Stimulated activated CD8-positive, alpha-beta memory T cell treated with anti-CD3 and anti-CD28 coated beads, Interleukin-2, amount 100 ng/mL, for 1 hour (primary cell): ENCODE measurements at places on chromosomes 6 and 20.

DNA sequence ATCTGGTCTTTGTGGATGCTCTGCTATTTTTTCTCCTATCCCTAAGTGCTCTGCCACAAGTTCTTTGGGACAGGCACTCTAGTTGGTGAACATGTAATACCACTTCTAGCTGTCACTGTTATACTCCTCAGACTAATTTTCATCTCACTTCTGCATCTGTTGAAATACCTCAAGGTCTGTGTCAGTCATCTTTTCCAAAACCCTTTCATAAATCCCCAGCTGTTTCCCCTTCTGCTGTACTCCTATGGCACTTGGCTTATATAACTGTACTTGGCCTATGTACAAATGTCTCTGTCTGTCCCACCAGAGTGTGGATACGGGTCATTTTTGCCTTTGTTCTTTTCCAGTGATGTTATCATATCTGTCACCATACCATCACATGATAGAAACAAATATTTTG lies 124.2 kb downstream of the FHL5 start:
- DNase-seq: no peak

- no peak for DNase-seq
These were observed 62.6 kb upstream of the GGTLC1 start for GRCh38 chr20:24051160-24051559.

- no peak for DNase-seq
These were observed 50.8 kb downstream of the METTL24 start for GRCh38 chr6:110307368-110307767.

GRCh38 chr6:113067612-113068275 lies 720.6 kb downstream of the RFPL4B start:
- DNase-seq: no peak

- DNase-seq: no peak
These were observed 6.8 kb upstream of the TBX18 start for GRCh38 chr6:84771125-84771755.

- DNase-seq: no peak
These were observed 2.8 kb downstream of the ITPR3 start for GRCh38 chr6:33623895-33624381.

DNA sequence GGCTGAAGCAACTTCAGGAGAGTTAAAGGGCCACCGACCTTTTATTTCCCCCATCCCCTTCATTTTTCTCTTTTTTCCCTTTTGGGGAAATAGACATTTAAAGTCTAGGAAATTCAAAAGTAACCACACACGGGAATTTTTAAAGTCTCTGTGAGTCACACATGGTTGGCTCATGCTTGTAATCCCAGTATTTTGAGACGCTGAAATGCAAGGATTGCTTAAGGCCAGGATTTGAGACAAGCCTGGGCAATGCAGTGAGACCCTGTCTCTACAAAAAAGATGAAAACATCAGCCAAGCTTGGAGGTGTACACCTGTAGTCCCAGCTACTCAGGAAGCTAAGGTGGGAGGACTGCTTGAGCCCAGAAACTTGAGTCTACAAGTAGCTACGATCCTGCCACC lies 34.2 kb downstream of the KATNA1 start:
- no peak for DNase-seq

GRCh38 chr6:149054559-149055194 lies 262.8 kb upstream of the TAB2 start:
- no peak for DNase-seq

GRCh38 chr6:6858533-6858982 lies 249.2 kb upstream of the RREB1 start:
- DNase-seq: no peak

- DNase-seq: no peak
These were observed 64.3 kb downstream of the MRPL14 start for GRCh38 chr6:44062771-44063560.

- no peak for DNase-seq
These were observed 1686.4 kb downstream of the GRIK2 start for GRCh38 chr6:103079867-103080266.

- no peak for DNase-seq
These were observed 216.2 kb downstream of the RFPL4B start for GRCh38 chr6:112563368-112563767.

- DNase-seq: no peak
These were observed 20.8 kb downstream of the GFOD1 start for GRCh38 chr6:13466304-13467215.

DNA sequence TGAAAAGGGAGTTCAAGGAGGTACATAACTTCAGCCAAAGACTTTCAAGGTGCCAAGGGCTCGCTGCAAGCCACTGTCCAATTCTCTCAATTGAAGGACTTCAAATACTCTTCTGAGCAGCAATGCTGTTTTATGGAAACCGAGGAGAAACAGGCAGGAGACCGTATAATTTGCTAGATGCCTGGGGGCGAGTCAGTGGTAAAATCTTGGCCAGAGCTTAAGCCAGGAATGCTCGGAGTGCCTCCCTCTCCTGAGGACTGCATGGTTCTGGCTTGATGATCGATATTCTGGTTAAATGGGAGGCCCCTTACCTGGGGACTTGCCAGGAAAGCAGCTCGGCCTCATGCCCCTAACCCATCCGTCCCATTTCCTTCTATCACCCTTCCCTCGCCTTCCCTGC lies 35.8 kb upstream of the NOP56 start:
- no peak for DNase-seq

DNA sequence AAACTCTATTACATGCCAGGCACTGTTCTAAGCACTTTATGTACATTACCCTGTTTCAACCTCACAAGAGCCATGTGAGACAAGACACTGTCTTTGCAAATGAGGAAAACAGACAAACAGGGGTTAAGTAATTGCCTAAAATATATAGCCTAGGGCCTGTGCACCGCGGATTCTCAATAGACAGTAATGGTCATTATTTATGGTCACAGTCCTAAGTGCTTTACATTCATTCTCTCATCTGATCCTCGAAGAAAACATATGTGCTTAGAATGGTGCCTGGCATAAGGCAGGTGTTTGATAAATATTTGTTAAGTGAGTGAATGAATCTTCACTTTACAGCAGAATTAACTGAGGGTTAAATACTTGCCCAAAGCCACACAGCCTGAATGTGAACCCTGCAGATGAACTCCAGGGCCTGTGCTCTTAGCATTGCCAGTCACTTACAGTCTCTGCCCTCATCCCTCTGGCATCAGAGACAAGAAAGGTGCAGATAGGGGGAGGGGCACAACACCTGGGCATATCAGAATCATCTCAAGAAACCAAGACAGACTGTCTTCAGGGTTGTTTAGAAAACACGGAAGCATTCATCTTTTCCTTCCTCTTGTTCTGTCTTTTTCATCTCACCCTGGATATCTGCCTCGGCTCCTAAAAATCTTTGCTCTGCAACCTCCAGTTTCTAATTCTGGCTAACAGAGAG lies 92.8 kb upstream of the SASH1 start:
- no peak for DNase-seq

- no peak for DNase-seq
These were observed 609.5 kb upstream of the ARID1B start for GRCh38 chr6:156167625-156168071.

- DNase-seq: no peak
These were observed 186.5 kb downstream of the PDE7B start for GRCh38 chr6:136037876-136038460.

- DNase-seq: no peak
These were observed 63.5 kb downstream of the MAN1A1 start for GRCh38 chr6:119285908-119286625.

DNA sequence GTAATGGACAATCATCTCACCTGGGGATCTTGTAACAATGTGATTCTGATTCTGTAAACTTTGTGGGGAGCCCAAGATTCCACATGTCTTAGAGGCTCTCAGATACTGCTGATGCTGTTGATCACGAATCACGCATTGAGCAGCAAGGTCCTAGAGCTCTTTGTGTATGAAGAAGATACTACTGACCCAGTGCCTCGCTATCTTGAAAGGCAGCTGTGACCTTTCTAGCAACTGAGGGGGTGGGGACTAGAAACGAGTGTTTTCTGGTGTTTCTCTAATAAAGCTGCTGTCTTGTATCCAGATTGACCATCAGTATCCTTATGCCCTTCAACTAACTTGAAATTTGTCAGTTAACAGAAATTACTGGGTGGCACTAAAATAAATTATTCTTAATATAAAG lies 142.9 kb downstream of the MTHFD1L start:
- DNase-seq: no peak

GRCh38 chr6:49646130-49646824 lies 9.6 kb upstream of the RHAG start:
- DNase-seq: no peak

- no peak for DNase-seq
These were observed 2.3 kb upstream of the LYRM2 start for GRCh38 chr6:89640804-89641203.

DNA sequence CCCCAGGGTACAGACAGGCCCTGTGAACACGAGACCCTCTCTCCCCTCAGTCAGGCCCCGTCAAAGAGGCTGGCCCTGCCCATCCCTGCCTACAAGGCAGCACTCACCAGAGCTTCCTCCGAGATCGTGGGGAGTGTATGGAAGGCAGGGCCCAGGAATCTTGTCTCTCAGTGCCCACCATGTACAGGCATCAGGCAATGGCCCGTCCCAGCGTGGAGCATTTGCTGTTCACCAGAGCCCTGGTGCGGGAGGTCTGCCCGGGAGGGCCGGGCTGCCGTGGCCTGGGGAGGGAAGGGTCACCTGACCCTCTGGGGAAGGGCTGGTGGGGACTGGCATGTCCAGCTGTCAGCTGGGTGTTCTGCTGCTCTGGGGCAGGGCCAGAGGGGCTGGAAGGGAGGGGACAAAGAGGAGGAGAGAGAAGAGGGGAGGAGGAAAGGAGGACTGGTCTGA lies at the start of gene IP6K3:
Gene IP6K3 (minus strand): TSS at position 255 of the 450 bp plus-strand sequence. CDS start 11,429 bp downstream, outside the sequence.
- no peak for DNase-seq

GRCh38 chr6:28653876-28654275 lies 128.2 kb downstream of the GPX5 start:
- no peak for DNase-seq

DNA sequence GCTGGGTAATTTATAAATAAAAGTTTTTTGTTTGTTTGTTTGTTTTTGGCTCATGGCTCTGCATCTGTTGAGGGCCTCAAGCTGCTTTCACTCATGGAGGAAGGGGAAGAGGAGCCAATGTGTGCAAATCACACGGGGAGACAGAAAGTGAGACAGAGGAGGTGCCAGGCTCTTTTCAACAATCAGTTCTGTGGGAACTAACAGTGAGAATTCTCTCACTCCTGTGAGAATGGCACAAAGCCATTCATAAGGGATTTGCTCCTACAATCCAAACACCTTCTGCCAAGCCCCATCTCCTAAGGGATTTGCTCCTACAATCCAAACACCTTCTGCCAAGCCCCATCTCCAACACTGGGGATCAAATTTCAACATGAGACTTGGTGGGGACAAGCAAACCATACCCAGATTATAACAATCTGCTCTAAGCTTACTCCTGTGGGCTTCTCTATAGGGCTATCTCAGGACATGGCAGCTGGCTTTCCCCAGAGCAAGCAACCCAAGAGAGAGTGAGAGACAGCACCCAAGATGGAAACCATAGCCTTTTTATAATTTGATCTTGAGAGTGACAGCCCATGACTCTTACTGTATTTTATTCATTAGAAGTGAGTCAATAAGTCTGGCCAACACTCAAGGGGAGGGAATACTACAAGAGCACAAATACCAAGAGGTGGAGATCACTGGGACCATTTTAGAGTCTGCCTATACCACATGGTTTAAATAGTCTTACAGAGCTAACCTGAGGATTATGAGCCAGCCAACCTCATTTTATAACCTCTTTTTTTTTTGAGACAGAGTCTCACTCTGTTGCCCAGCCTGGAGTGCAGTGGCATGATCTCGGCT lies 22.8 kb upstream of the LRRC1 start:
- DNase-seq: no peak

- DNase-seq: no peak
These were observed 32.1 kb downstream of the KIAA1755 start for GRCh38 chr20:38228436-38228835.

GRCh38 chr20:59231124-59231804 lies 67.6 kb downstream of the ZNF831 start:
- no peak for DNase-seq

- no peak for DNase-seq
These were observed at the start of gene CNKSR3 for GRCh38 chr6:154510144-154510905. Gene CNKSR3 (minus strand): TSS chr6:154510685. CDS start chr6:154510114, 571 bp downstream.

DNA sequence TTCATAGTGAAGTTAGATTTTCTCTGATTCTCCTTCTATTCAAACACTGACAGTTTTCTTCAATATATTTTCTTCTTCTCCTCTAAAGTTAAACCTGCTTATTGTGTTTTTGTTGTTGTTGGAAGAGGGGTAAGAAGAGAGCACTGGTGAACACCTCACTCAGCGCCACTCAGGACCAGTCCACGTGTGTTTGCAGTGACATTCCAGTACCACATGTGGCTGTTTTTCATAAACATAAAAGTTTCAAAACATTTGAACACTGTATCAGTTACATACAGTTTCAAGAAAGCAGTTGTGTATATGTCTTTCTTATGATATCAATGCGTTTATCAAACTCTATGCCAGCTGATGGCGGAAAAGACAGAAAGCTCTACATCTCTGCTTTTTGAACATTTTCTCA lies 86.7 kb downstream of the HMGCLL1 start:
- no peak for DNase-seq

GRCh38 chr6:45681860-45682511 lies 304.3 kb upstream of the SUPT3H start:
- no peak for DNase-seq

GRCh38 chr6:13278164-13278563 lies 50.2 kb downstream of the TBC1D7 start:
- no peak for DNase-seq

- DNase-seq: no peak
These were observed 43.3 kb downstream of the TGM2 start for GRCh38 chr20:38121741-38122140.

GRCh38 chr6:26350858-26351543 lies 14.0 kb upstream of the BTN3A2 start:
- DNase-seq: no peak

- no peak for DNase-seq
These were observed 226.6 kb downstream of the TFAP2C start for GRCh38 chr20:56855708-56856107.

DNA sequence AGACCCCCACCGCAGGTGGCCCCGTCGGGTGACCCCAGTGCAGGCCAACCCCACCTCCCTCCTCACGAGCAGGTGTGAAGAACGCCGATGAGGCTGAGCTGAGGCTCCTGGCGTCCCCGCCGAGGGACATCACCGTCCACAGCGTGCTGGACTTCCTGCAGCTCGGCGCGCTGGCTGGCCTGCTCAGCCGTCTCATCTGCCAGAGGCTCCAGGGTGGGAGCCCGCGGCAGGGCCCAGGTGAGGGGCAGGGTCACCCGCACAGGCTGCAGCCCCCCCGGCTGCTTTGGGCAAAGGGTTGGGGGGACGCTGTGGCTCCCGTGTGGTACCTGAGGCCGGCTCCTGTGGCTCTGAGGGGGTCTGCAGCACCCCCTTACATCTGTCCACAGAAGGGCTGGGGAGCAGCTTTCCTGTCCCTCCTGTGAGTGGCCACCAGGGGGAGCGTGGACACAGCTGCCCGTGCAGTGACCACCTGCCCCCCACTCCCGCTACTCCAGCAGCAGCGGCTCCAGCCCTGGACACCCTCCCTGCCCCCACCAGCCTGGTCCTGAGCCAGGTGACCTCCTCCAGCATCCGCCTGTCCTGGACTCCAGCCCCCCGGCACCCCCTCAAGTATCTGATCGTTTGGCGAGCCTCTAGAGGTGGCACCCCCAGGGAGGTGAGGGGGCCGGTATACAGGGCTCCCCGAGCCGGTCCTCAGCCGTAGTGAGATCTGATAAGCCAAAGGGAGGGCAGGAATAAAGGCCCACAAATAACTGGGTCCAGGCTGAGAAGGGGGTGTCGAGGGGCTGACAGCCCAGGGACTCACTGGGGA lies 16.5 kb downstream of the COL20A1 start:
- no peak for DNase-seq

- no peak for DNase-seq
These were observed 225.7 kb downstream of the UTRN start for GRCh38 chr6:144510859-144511258.

GRCh38 chr6:39298061-39298460 lies 16.2 kb downstream of the KCNK17 start:
- no peak for DNase-seq
